Activated T-helper 1 cell treated with anti-CD3 and anti-CD28 coated beads, Interleukin-2, amount 50 U/mL, for 16 hours (primary cell): ENCODE measurements at places on chromosomes 3 and 15.

- DNase-seq, result no peak
Observed at GRCh38 chr15:89364341-89364740, 29.7 kb upstream of the POLG start.

DNA sequence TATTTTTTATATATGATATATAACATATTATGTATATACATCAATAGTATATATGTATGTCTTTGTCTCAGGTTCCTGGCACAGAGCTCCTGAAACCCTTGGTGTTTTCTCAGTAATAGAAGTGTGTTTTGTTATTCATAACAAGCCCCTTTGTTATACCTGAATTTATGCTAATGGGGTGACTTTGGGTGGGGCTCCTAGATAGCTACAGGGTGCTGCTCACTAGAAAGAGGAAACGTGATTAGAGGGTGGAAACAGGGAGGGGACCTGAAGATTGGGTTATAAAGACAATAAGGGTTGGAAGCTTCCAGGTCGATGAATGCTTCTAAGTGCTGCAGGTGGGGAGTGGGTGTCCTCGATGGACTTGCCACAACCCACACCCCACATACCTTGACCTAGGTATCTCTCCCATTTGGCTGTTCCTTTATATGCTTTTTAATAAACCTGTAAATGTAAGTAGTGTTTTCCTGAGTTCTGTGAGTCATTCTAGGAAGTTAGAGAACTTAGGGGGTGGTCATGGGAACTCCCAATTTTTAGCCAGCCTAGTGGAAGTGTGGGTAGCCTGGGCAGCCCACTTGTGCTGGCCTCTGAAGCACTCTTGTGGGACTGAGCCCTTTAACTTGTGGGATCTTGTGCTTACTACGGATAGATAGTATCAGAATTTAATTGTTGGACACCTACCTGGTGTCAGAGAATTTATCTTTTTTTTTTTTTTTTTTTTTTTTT lies 36.9 kb upstream of the C15orf39 start:
- no peak for DNase-seq

GRCh38 chr3:54122324-54123002 lies at the start of gene CACNA2D3:
TSS of gene CACNA2D3 (plus strand) at chr3:54122552.
- DNase-seq, result no peak

- DNase-seq, result no peak
Observed at GRCh38 chr3:195129072-195129643, 141.8 kb downstream of the XXYLT1 start.

DNA sequence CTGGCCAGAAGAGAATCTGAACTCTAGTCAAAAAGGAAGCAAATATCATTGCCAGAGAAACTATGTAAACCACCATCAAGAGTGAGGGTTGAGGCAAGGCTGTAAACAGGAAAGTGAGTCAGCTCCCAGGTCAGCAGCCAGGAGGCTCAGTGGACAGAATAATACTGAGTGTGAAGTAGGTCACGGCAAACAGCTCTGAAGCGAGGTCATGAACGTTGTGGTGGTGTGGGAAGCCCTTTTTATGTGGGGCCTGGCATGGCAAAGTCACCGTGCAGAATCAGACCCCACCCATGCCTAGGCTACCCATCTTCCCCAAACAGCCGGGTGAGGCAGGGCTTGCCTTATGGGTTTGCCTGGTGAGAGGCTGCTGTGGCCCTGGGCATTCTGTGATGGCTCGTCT lies 43.9 kb downstream of the THBS1 start:
- peak; percentile 52 for DNase-seq

- no peak for DNase-seq
Observed at GRCh38 chr3:114178770-114179368, at the start of gene DRD3. TSS of gene DRD3 (minus strand) at chr3:114179052. CDS start at chr3:114171992, 7,060 bp downstream.

GRCh38 chr15:47756872-47757271 lies 39.6 kb downstream of the SEMA6D start:
- no peak for DNase-seq

DNA sequence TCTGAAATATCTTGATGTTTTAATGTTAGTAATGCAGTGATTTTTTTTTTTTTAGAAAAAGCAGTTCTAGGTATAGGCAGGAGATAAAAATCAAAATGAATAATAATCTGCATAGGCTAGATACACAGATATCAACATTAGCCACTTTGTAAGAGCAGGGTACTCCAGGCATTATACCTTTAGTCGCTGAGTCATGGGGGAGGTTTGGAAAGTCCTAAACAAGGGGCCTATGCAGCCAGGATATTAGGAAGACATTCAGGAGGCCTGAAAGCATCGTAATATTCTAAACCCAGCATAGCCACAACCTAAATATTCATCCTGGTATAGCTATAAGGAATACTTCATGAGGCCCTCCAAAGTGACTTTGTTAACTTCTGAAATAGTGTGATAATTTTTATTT lies 258.1 kb upstream of the NECTIN3 start:
- no peak for DNase-seq

DNA sequence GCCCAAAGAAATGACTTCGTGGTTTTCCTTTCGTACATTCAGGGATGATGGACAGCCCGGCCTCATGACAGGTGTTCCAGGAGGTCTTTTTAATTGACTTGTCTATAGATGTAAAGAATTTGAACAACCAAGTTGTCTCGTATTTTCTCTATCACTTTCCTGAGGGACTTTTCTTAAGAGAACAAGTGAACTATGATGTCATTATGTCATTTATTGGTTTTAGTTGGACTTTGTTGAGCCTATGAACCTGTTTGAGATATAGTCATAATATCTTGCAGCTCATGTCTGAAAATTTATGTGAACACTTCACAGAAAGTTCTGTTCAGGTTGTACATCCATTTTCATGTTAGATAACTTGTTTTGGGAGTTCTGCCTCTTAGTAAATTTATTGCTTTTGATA lies 89.2 kb downstream of the RBMS3 start:
- DNase-seq, result no peak

- no peak for DNase-seq
Observed at GRCh38 chr3:77319711-77320110, 279.8 kb downstream of the ROBO2 start.

DNA sequence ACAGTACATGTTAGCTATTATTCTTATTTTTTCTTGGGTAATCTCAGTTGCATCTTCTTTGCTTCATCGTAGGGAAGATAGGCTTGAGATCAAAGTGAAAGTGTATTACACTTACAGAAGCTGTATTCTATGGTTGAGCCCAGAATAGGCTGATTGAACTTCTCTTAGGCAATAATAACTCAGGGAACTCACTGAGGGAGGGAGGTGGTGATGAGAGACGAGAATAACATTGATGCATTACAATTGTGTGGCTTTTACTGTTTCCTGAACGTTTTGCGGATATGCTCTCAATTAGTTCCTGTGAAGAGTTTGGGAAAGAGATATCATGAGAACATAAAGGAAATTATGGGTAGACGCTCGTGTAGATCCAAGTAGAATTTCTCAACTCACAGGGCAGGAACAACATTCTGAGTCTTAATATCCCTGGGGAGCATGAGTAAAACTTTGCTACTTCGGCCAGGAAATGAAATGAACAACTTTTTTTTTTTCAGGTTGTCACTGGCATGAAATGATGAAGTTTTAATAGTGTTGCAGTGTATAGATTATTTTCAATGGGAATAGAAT lies 302.2 kb downstream of the TUSC7 start:
- no peak for DNase-seq

- no peak for DNase-seq
Observed at GRCh38 chr15:63054985-63055384, 12.4 kb downstream of the TPM1 start.

DNA sequence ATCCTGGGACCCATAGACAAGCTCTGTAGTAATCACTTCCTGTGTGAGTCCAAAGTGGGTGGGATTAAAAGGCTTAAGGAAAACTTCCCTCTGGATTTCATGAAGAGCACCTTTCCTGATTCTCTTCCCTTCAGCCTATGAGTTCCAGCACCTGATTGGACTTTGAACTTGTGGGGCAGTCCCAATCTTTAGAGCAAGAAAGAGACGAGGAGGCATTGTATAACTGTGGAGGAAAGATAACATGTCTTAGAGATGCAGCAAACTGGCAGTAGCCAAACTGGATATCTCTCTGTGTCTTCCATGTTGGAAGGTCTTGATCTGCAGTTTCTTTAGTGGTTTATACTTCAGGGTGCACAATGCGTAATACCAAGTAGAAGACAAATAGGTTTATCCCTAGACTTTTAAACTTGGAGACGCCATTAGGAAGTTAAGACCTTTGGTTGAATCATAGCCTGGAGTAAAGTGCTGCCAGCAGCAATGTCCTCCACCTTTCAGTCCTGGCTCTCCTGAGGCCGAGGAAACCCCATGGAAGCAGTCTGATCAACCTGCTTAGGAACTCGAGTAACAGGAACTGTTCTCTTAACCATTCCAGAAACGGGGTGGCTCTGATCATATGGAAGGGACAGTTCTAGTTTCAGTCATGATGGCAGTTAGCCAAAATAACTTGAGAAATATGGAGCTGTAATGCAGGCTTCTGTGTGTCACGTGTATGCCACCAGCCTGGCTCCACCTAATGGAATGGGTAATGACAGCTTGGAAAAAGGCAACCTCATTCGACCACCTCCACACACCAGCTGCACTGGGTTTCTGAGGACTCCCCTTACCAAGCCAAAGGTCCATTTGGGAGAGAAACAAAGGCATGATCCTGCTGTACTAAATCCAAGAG lies 4.7 kb downstream of the EIF1B start:
- no peak for DNase-seq

DNA sequence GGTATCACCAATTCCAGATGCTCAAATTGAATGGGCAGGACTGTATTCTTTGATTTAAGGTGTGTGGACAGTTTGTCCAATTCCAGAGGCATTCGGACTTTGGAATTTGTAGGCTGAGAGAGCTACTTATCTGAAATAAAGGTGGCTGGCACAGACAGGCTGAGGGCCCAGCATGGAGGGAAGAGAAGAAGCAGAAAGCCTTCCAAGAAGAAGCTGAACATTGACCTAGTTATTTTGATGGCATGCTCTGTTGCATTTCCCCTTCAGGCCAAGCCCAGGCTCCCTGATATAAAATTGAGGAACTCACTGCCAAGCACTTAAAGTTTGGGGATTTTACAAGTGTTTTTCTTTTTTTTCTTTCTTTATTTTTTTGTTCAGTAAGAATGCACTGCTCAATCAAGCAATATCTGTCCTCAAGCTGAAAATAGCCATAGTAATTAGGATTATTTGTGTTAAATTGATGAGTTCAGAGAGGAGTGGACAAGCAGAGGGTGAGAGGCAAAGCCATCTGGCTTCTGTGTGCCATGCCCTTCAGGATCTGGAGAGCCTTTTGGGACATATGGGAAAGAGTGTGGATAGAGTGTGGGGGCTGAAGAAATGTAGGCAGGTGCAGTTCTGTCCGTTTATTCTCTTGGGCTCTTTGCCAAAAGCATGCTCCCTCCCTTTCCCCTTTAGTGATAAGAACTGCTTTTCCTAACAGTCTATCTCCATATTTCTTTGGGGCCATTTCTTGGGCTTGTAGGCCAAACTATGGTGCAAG lies 148.9 kb downstream of the OXSM start:
- no peak for DNase-seq

GRCh38 chr3:66489581-66489980 lies 11.2 kb downstream of the LRIG1 start:
- no peak for DNase-seq

- DNase-seq, result no peak
Observed at GRCh38 chr3:113983544-113983943, 35.7 kb downstream of the ZDHHC23 start.

DNA sequence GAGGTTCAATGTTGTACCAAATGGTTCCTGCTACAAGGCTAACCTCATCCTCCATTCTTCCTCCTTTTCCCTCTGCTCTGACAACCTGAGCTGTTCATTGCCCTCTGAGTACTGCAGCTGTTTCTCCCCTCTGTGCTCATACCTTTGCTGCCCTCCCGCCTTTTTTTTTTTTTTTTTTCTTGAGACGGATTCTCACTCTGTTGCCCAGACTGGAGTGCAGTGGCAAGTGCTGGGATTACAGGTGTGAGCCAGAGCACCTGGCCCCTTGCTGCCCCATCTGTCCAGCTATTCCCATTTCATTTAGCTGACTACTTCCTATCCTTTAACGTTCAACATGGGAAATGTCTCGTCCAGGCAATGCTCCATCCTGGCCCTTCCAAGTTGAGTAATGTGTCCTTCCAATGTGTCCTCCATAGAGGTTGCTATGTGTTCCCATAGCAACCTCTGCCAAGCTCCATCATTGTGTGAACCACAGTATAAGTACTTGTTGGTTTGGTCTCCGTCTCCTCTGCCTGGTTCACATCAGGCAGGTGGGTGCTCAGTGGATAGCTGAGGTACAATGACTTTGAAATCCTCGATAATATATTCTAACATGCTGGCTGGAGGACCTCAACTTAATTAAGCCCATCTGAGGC lies 179.9 kb upstream of the ANKRD28 start:
- no peak for DNase-seq

DNA sequence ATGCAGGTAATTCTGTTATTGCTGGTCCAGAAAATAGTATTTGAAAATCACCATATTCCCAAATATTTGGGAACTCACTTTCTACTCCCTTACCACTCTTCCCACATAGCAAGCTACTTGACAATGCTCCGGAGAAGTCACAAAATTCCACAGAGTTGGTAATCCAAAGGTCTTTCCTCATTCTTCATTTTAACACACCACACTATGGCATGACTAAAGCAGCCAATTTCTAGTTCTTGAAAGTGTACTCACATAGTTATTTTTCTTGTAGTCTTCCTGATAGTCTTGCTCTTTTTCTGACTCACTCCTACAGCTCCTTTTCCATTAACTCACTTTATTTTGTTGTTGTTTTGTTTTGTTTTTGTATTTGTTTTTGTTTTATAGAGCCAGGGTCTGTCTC lies 67.2 kb downstream of the MYO9A start:
- no peak for DNase-seq

- no peak for DNase-seq
Observed at GRCh38 chr3:14218355-14218754, 39.7 kb downstream of the LSM3 start.

GRCh38 chr3:171390051-171390941 lies 69.9 kb downstream of the TNIK start:
- DNase-seq, result no peak

DNA sequence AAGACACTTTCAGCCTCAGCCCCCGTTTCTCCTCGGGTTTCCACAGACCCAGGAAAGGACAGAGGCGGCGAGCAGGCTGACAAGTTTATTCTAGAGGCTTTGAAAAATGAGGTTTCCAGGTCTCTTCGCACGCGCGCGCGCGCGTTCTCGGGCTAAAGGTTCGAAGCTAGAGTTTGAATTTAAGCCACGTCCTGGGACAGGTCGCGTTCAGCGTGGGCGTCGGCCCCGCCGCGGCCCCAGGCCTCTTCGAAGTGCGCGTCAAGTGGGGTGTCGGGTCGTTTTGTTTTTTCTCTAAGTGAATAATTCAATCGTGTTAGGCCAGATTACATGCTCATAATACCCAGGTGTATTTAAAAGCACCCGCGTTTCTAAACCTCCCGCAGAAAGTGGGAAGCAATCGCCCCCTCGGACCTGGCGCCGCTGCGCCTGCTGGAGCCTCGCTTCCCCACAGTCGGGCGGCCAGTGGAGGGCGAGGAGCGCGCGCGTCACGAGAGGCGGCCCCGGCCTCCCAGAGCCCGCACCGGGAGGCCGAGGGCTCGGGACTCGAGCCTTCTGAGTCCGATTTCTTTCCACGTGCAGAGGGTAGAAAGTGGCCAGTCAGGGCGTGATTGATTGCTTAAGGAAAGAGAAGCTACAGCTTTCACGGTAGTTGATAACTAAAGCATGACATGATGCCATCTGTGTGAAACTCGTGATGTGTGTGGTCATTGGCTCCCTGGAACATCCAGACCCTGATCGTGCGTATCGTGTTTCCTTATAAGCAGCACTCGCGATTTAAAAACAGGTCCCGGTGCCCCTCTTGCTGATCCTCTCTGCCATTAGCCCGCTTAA lies 15.8 kb upstream of the SOX2 start:
- no peak for DNase-seq
